ENCODE measurements at places on chromosomes 6 and 20. TPM values are rescaled to one million over a fixed set of nuclear protein-coding genes. Genes with fewer than 3 reads are reported as not detected.

DNA sequence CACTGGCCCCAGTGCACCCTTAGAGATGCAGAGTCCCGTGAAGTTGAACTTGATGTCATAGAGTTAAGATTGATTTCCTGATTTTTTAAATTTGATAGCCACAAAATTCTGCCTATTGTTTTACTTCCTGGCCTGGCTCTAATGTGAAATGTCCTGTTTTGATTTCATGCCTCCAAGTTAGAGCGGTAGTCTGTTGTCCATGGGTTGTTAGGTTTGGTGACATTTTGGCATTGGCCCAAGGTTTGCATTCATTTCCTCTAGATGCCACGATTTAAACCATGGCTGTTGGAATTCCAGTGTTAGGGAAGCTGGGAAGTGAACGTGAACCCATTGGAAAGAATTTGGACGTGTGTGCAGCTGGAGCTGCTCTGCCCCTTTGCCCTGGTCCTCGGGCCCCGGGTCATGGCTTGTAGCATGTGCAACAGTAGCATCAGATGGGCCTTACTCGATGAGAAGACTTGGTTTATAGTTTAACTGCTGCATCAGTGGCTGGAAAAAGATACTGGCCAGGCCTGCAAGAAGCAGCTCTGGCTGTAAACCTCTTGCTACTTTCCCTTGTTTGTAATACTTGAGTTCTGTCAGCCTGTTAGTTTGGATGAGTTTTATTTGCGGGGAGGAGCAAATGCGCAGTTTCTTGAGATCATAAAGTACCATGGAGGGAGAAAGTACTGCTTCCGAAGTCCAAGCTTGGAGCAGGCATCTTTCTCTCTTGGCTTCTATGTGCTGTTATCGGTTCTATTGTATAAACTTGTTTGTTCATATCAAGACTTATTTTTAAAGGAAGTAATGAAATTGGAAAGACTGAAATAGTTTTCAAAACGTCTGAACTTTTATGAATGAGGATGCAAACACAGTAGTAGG lies 121.4 kb upstream of the CLDN20 start:
- no peaks in the 10 kb centered on the region for H3K27me3 ChIP-seq
- peak overlapping the region; percentile 59 for H3K4me3 ChIP-seq
- H3K36me3 ChIP-seq = peaks cover 8% of the 10 kb centered on the region
- H3K27ac ChIP-seq = peak overlapping the region; percentile 89

DNA sequence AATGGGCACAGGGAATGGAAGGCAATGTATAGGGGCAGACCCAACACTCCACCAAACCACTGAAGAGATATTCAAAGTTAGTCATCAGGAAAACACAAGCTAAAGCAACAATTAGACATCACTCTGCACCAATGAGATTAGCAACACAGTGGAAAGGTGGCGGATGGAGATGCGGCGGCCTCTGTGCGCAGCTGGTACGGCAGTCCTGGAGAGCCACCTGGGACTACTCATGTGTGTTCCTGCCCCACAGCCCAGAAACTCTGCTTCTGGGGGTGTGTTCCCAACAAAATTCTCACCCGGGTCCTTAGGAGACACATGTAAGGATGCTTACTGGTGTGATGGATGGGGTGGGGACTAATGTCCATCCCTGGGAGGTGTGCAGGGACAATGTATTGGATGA lies 82.4 kb downstream of the DHX35 start:
- no peak overlapping the region for H3K27ac ChIP-seq
- no peak for DNase-seq
- H3K36me3 ChIP-seq = peaks cover 7% of the 10 kb centered on the region
- no peak overlapping the region for H3K4me3 ChIP-seq
- H3K27me3 ChIP-seq = no peaks in the 10 kb centered on the region

The KIAA1755 gene
- not detected for total RNA-seq

- H3K4me3 ChIP-seq = no peak overlapping the region
- no peak for DNase-seq
- no peak overlapping the region for H3K27ac ChIP-seq
- H3K27me3 ChIP-seq = peaks cover 39% of the 10 kb centered on the region
- H3K36me3 ChIP-seq = no peaks in the 10 kb centered on the region
Observed at GRCh38 chr20:62979310-62979709, 26.8 kb downstream of the SLC17A9 start.

- H3K4me3 ChIP-seq = no peak overlapping the region
- H3K27me3 ChIP-seq = no peaks in the 10 kb centered on the region
- H3K27ac ChIP-seq = no peak overlapping the region
Observed at GRCh38 chr6:3347826-3348225, 89.1 kb downstream of the PSMG4 start.

DNA sequence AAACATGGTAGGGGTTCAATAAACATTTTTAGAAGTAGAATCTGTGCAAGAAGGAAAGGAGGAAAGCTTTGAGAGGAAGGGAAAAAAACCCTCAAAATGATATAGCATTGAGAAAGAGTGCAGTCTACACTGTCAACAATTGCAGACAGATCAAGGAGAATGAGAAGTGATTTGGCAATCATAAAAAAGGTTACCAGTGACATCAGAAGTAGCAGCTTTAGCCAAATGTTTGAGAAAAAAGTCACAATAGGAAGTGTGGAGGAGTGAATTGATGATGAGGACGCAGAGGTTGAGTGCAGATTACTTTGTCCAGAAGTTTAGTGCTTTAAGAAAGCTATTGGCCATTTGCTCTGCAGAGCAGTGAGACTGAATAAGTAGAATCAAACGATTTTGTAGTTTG lies 155.0 kb downstream of the GJA1 start:
- H3K4me3 ChIP-seq = no peak overlapping the region
- DNase-seq = no peak
- H3K27me3 ChIP-seq = no peaks in the 10 kb centered on the region

DNA sequence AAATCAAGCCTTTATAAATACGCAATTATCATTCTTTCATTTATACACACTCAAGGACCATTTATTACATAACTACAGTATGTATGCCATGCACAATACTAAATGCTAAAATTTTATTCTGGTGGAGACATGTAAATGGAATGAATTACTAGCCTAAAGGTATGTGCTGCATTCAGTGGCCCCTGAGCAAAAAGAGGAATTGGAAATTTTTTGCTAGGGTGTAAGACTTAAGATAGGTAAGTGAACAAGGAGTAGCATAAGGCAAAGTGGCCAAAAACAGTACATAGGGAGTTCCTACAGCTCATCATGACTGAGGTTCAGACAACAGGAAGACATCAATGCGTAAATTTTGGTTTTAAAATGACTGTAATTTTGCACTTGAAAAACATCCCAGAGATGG lies 2.3 kb upstream of the MTFR2 start:
- H3K4me1 ChIP-seq = peaks cover 49% of the 10 kb centered on the region
- no peak for DNase-seq
- peaks cover 33% of the 10 kb centered on the region for H3K36me3 ChIP-seq

The BTNL2 gene
- not detected for total RNA-seq

The BPIFB4 gene
- not detected for total RNA-seq

DNA sequence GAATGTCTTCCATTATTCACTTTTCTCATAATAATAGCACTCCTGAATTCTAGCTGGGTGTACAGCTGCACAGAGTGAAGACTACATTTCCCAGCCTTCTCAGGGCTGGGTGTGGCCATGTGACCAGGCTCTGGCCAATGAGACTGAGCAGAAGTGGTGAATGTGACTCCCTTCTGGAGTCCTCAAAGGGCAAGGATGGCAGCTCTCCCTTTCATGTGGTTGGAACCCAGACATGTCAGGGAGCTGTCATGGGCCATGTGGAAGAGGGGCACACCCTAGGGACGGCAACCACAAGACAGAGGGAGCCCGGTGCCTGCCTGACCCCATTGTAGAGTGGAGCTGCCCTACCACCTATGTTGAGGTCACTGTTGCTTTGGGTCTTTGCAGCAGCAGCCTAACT lies 312.8 kb upstream of the SULF2 start:
- peaks cover 2% of the 10 kb centered on the region for H3K27me3 ChIP-seq
- no peak overlapping the region for H3K4me3 ChIP-seq

DNA sequence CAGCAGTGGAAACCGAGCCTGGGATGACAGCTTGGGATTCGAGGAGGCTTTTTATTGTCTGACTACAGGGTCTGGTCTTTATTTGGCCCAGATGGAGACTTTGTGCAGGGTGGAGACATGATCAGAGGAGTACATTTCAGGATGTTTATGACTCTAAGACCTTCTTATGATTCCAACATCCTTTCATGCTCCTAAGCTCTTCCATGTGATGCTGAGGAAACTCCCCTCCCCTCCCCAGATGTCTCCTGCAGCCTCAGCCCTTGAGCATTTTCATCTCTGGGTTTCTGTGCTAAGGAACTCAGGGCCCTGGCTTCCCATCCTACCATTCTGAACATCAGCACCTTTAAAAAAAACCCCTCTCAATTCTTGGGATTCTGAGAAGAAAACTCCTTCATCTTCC lies 186.6 kb downstream of the SOX4 start:
- no peaks in the 10 kb centered on the region for H3K4me1 ChIP-seq
- H3K36me3 ChIP-seq = no peaks in the 10 kb centered on the region
- no peak for DNase-seq
- no peak overlapping the region for H3K27ac ChIP-seq

The LAMA2 gene
- total RNA-seq = 1.5 TPM

DNA sequence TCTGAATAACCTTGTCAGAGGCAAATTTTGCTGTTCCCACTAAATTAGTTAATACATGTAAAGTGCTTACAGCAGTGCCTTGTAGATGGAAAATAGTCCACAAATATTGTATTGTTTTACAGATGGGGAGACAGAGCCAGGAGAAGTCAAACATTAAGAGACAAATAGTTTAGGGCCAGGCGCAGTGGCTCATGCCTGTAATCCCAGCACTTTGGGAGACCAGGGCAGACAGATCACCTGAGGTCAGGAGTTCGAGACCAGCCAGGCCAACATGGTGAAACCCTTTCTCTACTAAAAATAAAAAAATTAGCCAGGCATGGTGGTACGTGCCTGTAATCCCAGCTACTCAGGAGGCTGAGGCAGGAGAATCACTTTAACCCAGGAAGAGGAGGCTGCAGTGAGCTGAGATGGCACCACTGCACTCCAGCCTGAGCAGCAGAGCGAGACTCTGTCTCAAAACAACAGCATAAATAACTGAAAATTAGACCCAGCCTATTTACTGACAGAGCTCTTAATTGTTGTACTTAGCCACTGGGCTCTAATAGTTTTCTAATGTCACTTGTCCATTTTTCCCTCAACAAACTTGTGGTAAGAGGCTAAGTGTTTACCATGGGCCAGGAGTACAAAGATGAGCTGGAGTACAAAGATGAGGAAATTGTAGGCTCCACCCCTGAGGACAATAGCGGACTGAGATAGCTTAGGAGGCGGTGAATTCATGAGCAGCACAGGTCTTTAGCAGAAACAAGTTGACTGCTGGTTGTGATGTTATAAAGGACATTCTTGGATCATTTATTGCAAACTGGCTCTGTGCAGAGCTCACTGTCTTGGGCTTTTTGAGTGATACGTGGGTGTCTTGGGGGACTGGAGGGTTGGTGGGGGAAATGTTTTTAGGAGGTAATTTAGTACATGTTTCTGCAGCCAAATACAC lies 6.4 kb downstream of the ZSWIM3 start:
- H3K27me3 ChIP-seq = no peaks in the 10 kb centered on the region
- no peak overlapping the region for H3K27ac ChIP-seq
- H3K4me1 ChIP-seq = peaks cover 11% of the 10 kb centered on the region
- H3K4me3 ChIP-seq = no peak overlapping the region
- peaks cover 2% of the 10 kb centered on the region for H3K36me3 ChIP-seq

- H3K27ac ChIP-seq = no peak overlapping the region
- H3K4me3 ChIP-seq = no peak overlapping the region
- H3K27me3 ChIP-seq = no peaks in the 10 kb centered on the region
- H3K4me1 ChIP-seq = no peaks in the 10 kb centered on the region
- DNase-seq = no peak
Observed at GRCh38 chr6:55569638-55570037, 9.4 kb downstream of the HMGCLL1 start.

DNA sequence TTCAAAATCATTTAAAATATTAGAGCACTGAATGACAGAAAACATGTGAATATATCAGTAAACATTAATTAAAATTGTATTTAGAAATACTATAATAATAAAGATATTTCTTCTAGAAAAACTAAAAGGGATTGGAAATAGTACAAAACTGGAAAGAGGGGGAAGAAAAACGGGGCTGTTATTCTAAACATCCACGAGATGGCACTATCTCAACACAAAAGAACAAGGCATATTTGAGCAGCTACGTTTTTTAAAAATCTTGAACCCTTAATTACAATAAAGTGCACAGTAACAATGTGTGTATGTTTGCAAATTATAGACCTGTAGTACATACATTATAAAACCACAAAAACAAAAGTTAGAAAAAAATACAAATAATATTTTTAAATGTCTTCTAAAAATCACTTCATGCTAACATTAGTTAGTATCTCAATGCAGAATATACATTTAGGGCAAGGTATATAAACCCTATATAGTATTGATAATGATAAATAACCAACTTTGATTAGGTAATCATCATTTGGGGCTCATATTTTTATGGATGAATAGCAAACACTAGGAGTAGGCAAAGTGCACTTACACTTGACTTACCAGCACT lies 42.5 kb upstream of the PNISR start:
- no peak overlapping the region for H3K27ac ChIP-seq
- H3K36me3 ChIP-seq = peaks cover 2% of the 10 kb centered on the region
- DNase-seq = no peak
- H3K4me3 ChIP-seq = no peak overlapping the region
- H3K4me1 ChIP-seq = no peaks in the 10 kb centered on the region

DNA sequence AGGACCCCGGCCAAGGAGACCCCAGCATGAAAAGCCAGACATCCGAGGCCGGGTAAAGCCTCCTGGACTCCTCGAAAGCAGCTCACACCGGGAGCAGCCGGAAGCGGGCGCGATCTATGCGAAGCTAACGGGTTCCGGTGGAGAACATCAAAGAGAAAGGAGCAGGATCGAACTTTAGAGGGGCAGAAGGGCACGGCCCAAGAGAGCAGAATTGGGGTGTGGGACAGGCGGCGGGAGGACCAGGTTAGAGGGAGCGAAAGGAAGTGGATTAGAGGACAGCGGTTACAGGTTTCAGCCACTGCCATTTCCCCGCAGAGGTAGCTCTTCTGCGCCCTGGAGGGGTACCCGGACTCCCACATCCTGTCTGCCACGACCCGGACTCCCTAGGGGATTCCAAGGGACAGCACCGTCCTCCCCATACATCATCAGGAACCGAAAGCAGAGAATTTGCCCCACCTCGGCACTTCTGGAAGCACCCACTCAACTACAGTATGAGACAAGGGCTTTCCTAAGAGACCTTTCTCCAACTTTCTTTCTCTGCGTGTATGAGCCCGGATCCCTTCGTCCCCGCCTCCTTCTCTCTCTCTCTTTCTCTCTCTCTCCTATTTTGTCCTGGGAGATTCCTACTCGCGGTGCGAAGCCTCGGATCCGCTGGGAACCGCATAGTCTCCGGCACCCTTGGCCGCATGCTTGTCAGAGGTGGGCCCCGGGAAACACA lies 507 bp upstream of the VGLL2 start:
- H3K27me3 ChIP-seq = peaks cover 80% of the 10 kb centered on the region
- peak; percentile 19 for DNase-seq
- no peaks in the 10 kb centered on the region for H3K36me3 ChIP-seq
- no peak overlapping the region for H3K27ac ChIP-seq

- no peaks in the 10 kb centered on the region for H3K36me3 ChIP-seq
- no peak overlapping the region for H3K4me3 ChIP-seq
- H3K4me1 ChIP-seq = no peaks in the 10 kb centered on the region
- no peaks in the 10 kb centered on the region for H3K27me3 ChIP-seq
- H3K27ac ChIP-seq = no peak overlapping the region
- DNase-seq = no peak
Observed at GRCh38 chr6:141641406-141641805, 491.3 kb upstream of the GJE1 start.
